Astrocyte of the hippocampus (primary cell): ENCODE measurements at places on chromosomes 1 and 21.
A peak's percentile ranks its signal among the peaks of the same experiment; 100 is the strongest.

DNA sequence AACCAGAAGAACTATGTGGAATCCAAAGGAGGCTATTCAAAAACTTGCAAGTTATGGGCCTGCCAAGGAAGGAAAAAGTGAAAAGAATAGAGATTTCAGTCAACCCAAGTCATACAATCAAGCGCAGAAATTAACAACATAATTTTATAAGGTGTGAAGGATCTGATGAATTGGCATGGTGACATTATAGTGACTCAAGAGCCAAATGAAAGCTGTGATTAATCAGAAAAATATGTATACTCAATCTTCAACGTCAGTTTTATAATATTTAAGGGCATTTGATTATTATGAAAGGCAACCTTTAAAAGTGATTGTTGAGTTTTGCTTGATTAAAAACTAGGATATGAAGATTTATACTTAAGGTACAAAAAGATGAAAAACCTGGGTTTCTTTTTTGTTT lies 37.8 kb upstream of the THEM4 start:
- no peak for DNase-seq

GRCh38 chr21:37145635-37146111 lies 72.6 kb downstream of the TTC3 start:
- DNase-seq = peak; percentile 53

- no peak for DNase-seq
Observed at GRCh38 chr1:79090985-79091384, 84.5 kb upstream of the ADGRL4 start.

DNA sequence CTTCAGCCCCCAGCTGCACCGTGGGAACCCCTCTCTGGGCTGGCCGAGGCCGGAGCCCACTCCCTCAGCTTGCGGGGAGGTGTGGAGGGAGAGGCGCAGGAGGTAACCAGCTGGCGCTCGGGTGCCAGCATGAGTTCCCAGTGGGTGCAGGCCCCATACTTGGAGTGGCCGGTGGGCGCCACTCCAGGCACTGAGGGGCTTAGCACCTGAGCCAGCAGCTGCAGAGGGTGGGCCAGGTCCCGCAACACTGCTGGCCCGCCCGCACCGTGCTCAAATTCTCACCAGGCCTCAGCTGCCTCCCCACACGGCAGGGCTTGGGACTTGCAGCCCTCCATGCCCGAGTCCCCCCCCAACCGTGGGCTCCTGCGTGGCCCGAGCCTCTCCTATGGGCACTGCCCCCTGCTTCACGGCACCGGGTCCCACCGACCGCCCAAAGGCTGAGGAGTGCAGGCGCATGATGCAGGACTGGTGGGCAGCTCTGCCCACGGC lies 47.2 kb downstream of the LRRC53 start:
- DNase-seq = no peak

DNA sequence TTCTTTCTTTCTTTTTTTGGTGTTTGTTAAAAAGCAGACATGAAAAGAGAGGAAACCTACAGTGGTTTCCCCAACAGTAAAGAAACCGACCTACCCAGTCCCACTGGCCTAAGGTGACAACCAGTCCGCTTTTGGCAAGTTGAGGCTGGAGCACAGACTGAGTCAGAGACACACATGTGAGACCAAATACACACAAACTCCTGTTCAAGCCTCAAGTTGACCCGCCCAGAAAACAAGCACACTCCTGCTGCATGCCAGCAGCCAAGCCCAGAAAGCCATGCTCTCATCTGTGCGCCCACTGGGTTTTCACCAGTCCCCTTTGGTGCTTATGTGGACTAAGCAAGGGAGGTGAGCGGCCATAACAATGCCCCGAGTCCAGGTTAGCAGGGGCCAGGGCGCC lies 64.6 kb upstream of the GPR153 start:
- DNase-seq = no peak

DNA sequence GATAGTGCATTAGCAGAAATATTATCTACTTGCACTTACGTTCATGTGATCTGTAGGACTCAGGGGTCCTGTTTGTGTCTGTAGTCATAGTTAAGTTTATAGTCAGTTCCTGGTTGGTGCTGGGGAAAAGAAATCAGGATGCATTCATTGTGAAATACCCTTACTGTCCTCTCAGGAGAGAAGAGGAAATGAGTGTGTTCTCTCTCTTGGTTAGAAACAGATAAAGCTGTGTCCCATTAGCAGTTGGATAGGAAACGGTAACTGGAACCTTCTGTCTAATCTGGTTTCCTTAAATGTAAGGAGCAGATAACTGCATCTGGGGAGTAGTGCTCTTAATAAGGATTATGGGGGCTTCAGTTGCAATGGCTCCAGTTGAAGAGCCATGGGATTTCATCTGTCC lies 8.9 kb downstream of the SDCCAG8 start:
- DNase-seq = no peak

DNA sequence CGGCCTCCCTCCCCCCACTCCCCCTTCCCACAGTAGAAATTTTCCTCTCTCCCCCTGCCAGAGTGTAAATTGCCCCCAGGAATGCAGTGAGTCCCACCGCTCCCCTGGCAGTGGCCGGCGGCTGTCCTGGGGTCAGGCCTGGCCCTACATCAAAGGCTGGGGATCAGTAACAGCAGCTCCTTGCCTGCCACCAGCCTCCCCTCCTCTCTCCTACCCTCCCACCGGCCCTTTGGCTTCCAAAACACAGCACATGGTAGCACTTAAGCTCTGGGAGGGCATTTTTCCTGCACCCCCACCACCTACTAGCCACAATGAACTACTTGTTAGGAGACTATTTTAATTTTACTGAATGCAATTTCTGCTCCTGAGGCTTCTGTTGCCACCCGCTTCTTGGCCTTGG lies 9.0 kb upstream of the COL8A2 start:
- DNase-seq = peak; percentile 56

DNA sequence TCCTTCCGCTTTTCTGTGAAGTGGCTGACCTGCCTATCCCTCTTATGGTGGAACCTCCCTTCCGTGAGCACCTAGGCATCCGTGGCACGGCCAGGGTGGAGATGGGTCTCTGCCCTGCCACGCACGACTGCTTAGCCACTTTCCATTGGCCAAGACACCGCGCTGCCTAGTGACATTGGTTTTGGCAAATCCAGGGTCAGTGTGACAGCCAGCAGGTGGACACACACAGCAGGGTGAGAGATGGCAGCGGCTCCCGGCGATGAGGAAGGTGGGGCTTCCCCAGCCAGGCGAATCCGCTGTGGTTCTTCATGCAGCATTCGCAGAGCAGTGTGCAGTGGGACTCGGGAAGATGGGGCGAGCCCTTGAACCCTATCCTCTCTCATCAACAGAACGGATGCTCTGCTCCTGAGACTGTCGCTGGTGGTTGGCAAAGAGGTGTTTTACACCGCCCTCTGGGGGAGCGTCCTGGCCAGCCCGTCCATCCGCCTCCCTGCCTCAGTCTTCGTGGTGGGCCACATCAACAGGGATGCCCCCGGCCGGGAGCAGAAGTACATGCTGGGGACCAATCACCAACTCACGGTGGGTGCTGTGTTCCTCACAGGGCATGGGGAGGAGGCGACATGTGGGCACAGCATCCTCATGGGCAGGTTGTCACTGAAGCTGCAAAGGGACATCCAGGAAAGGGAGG lies 51.8 kb downstream of the DOP1B start:
- DNase-seq = no peak

- DNase-seq = peak; percentile 78
Observed at GRCh38 chr1:30782361-30783255, 25.0 kb upstream of the LAPTM5 start.

DNA sequence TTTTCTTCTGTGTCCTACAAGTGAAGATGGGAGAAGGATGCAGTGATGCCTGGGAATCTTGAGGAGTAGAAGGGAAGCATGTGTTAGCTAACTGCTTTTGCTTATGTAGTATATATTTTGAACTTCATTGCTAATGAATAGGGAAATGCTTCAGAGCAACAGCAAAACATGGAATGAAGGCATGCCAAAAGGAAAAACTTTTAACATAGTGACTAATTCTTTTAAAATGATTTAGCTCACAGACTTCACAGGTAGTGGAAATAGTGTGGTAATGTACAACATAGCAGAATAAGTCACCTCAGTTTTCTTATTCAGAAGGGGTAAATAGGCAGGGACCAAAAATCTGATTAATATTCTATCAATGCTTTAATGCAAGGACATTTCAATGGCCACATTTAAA lies 95.5 kb downstream of the LYPLAL1 start:
- DNase-seq = peak; percentile 42

DNA sequence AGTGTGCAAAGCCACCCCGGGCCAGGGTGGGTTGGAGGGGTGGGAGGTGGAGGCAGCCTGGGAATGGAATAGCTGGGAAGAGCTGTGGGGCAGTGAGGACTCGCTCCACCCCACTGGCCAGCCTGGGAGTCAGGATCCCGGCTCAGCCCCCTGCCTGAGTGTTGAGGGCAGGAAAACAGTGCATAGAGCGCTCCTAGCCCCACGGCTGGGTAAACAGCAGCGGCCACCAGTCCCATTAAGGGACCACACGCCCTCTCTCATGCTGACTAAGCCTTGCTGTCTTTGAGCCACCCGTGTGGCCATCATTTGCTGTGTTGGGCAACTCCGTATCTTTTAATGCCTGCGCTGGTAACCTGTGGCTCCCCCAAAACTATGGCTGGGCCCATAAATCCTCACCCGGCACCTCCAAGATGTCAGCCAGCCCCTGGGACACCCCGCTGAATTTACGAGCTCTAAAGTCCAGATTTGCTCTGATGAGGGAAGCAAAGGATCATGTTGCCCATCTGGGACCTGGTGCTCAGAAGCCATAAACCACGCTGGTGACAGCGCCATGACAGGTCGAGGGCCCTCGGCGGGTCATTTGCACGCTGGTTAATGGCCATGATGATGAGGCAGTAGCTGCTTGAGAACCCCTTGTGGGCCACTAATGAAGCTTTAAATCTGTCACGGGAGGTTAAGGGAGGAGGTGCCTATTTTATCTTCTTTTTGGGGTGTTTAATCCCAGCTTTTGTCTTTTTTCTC lies 34.9 kb downstream of the SYF2 start:
- DNase-seq = no peak

GRCh38 chr1:154664331-154665002 lies 56.5 kb upstream of the ADAR start:
- DNase-seq = no peak

GRCh38 chr1:229432116-229432461 lies 1.8 kb downstream of the ACTA1 start:
- no peak for DNase-seq

DNA sequence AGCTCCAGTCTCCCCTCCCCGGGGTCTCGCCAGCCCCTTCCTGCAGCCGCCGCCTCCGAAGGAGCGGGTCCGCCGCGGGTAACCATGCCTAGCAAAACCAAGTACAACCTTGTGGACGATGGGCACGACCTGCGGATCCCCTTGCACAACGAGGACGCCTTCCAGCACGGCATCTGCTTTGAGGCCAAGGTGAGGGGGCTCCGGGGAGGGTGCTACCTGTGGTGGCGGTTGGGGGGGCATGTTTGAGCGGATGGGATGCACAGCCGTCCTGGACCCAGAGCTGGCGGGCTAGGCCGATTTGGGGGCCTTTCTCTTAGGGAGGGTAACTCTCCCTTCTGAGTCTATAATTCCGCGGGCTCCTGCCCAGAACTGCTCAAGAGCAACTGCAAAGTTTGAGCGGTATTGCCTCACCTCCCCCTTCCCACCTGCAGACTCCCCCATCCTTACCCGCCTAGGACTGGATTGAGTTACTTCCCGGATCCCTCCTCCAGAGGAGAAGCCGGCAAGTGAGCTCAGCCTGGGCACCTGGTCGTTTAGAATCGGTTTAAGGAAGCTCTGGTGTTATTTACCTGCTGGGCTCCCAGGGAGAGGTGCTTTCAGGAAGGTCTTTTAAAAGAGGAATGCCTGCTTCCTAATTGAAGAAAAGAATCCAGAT lies 730 bp downstream of the NOS1AP start:
- DNase-seq = no peak

DNA sequence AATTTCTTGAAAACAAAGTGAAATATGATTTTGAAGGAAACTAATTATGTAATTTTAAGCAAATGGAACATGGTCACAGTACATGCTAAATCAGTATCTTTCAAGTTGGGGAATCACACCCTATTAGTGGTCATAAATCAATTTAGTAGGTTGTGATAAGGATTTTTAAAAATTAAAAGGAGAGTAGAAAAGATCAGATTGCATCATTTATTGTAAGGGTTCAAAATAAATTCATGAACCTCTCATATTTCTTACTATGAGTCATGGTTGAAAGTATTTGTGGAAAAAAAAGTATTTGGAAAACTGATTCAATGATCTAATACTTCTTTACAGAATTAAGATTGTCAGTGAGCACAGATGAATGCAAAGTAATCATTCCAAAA lies 14.6 kb downstream of the ADSS2 start:
- no peak for DNase-seq

GRCh38 chr1:184701816-184702215 lies 52.8 kb downstream of the EDEM3 start:
- no peak for DNase-seq

GRCh38 chr1:114037631-114037890 lies 58.3 kb downstream of the OLFML3 start:
- no peak for DNase-seq

DNA sequence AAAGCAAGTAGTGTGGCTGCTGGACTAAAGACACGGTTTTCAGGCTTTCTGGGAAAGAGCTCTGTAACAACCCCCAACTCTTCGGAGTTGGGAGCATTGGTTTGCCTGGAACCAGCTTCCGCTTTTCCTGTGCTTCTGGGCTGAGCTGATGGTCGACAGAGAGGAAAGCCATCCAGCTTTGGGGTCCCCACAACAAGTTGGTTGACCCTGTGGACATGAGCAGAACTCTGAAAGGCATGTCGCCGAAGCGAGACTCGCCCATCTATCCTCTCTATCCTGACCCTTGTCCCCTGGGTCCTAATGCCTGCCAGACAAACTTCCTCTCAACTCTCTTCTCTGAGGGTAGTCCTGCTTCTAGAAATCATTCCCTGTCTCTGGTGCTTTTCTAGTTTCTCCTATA lies 31.9 kb upstream of the FCGR2A start:
- DNase-seq = no peak

DNA sequence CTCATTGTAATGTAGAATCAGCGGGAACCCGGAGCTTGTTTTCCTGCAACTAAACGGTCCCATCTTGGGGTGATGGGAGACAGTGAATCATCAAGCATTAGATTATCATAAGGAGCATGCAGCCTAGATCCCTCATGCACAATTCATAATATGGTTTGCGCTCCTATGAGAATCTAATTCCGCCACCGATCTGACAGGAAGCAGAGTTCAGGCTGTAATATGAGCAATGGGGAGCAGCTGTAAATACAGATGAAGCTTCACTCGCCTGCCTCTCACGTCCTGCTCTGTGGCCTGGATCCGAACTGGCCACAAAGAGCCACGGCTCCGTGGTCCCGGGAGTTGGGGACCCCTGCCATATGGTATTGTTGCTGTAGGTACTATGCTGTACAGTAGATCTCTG lies 1.6 kb downstream of the IFI44 start:
- DNase-seq = no peak
